ENCODE measurements at places on chromosomes 7 and 10. TPM values are rescaled to one million over a fixed set of nuclear protein-coding genes. Genes with fewer than 3 reads are reported as not detected.

GRCh38 chr7:98423043-98423442, 22.2 kb upstream of the BAIAP2L1 start:
- no peak for DNase-seq

DNA sequence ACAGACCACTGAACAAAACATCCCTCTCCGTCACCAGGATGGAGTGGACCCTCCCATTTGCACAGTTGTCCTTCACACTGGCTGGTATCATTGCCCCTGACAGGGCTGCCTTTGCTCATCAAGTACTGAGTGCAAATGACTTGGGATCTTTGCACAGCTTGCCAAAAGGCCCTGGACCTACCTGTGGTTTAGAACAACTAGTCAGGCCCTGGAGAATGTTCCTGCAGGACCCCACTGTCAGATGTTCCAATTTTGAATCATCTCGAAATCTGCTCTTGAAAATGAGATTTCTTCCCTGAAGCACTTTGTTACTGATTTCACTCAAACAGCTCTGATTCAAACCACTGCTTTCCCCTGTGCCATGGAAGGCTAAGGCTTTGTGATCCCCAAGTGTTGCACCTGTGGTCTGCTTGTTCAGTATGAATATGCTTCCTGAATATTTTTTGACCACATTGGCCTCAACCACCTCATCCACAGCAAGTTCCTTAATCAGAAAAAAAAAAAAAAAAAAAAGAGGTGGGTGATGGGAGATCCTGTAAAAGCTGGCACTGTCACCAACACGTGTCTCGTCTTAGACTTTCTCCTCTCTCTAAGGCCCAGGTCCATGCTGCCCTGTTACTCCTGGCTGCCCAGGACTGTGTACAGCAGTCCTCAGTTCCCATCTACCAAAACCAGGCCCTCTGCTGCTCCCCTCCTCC, 2.7 kb upstream of the AOAH start:
- no peak for DNase-seq

GRCh38 chr7:116329686-116330503, 119.6 kb downstream of the TES start:
- no peak for DNase-seq

DNA sequence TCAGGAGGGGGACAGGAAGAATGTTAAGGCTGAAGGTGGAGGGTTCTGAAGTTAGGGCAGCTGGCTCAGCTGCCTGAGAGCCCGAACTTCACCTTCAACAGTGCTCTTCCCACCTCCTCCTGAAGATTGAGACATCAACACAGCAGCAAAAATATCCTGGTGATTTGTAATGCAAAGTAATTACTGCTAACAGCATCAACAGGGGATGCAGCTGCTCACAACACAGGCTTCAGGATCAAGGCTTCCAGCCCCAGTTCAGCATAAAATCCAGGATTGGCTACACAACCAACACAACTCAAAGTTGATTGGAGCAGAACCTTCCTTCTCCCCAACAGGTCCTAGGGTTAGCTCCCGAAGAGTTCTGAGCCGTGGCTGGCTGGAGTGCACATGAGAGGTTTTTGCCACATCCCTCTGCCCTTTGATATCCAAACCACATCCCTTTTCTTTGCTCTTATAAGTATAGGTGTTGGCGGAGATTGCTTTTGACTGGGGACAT, 242.4 kb downstream of the KIAA1217 start:
- DNase-seq: no peak

Gene CTAGE4
- 2.8 TPM for total RNA-seq

Gene PRLHR
- total RNA-seq: not detected

DNA sequence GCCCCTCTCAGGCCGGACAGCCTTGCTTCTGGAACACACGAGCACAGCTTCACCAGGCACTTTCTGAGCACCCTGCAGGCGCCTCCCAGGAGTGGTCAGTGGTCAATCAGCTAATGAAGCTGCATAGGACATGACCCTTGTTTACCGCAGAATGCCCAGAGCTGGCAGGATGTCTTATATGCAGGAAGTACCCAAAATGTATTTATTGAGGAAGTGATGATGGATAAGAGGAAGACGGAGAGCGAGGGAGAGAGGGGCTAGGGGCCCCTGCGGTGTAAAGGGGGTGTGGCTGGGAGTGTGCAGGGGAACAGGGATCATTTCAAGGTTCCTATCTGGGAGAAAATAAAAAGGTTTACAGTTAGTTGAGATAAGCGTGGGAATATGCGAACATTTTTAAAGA, 3.3 kb downstream of the CYP2E1 start:
- no peak for DNase-seq

Measured in epithelial cell of proximal tubule (primary cell).